ENCODE measurements at places on chromosomes 12 and 14.
A peak's percentile ranks its signal among the peaks of the same experiment; 100 is the strongest.

GRCh38 chr14:104268725-104269436 is 130.5 kb downstream of the KIF26A start:
- no peak for DNase-seq

GRCh38 chr14:55599250-55599879 is 19.4 kb downstream of the KTN1 start:
- no peak for DNase-seq

- no peak for DNase-seq
Measured at GRCh38 chr12:9741726-9742125, 8.8 kb upstream of the CLECL1 start.

GRCh38 chr12:116861320-116861719 is 19.9 kb downstream of the HRK start:
- peak; percentile 64 for DNase-seq

- no peak for DNase-seq
Measured at GRCh38 chr12:47774663-47775062, 1.6 kb downstream of the SLC48A1 start.

GRCh38 chr12:109766251-109766778 is 52.7 kb downstream of the FAM222A start:
- no peak for DNase-seq

Data from globus pallidus (tissue), 1 donor.